ENCODE measurements at places on chromosomes 3 and 15. TPM values are rescaled to one million over a fixed set of nuclear protein-coding genes. Genes with fewer than 3 reads are reported as not detected.

The NPAP1 gene
- total RNA-seq = not detected

The ANKRD63 gene
- total RNA-seq = not detected

The LTK gene
- total RNA-seq = 1.0 TPM

DNA sequence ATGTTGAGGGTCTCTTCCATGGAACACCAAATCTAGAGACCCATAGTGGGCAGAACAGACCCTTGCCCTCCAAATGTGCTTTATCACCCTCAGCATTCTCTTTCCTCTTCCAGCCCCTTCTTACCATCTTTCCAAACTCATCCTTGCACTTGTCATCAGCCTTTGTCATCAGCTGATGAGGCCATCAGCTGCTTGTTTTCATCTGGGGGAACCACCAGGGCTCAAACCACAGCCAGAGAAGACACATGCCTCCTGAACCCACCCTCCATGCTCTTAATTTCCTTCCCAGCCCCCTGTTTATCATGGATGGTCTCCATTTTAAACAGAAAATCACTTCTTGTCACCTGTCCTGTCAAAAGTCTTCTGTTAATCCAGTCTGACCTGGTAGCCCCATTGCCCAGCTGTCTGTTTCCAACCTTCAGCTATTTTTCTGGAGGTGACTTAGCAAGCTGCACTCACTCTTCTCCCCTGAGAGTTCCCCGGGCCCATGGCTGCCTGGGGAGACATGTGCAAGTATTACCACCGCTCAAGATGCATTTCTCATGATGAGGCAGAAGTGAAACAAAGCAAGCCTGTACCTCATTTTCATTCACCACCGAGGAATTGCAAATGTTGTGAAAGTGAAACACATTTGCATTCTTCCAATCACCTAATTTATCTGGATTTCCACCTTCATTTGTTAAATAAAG lies 14.7 kb upstream of the SYNM start:
- peak; percentile 20 for DNase-seq

DNA sequence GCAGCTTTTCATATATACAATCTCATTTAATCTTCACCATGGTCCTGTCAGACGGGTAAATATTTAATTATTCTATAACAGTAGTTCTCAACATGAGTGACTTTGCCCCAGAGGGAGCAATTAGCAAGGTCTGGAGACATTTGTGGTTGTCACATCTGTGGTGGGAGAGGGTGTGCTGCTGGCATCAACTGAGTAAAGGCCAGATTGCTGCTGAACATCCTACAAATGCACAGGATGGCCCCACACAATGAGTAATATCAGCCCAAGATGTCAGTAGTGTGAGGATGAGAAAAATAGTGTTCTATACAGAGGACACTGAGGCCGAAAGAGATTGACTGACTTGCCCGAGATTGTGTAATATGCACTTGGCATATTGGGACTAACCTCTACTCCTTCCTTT lies 156.0 kb downstream of the AGBL1 start:
- no peak for DNase-seq

Data from chondrocyte (in vitro differentiated cells).